ENCODE measurements at places on chromosomes 7 and 10.

- DNase-seq, result no peak
Measured at GRCh38 chr10:75959912-75960311, 528.5 kb downstream of the LRMDA start.

DNA sequence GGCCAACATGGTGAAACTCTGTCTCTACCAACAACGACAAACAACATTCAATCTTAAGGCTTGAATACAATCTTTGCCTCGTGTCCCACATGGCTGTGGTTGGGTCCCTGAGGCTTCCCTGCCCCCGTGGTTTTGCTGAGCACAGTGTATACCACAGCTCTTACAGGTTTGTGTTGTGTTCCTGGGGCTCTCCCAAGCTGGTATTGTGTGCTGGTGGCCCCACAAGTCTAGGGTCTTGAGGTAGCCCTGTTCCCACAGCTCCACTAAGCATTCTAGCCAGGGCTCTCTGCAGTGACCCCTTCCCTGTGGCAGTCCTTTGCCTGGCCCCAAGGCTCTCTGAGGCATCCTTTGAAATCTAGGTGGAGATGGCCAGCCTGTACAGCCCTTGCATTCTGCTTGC is 68.0 kb upstream of the CCNY start:
- DNase-seq, result no peak

- DNase-seq, result no peak
Measured at GRCh38 chr7:149313981-149314380, 52.0 kb downstream of the ZNF783 start.

- DNase-seq, result no peak
Measured at GRCh38 chr10:51158832-51159231, 84.5 kb downstream of the PRKG1 start.

- DNase-seq, result no peak
Measured at GRCh38 chr7:111678281-111678680, 116.0 kb upstream of the IMMP2L start.

GRCh38 chr10:26550774-26551526 is 112.8 kb downstream of the APBB1IP start:
- DNase-seq, result no peak
